ENCODE measurements at places on chromosomes 2 and 18. TPM values are rescaled to one million over a fixed set of nuclear protein-coding genes. Genes with fewer than 3 reads are reported as not detected.

DNA sequence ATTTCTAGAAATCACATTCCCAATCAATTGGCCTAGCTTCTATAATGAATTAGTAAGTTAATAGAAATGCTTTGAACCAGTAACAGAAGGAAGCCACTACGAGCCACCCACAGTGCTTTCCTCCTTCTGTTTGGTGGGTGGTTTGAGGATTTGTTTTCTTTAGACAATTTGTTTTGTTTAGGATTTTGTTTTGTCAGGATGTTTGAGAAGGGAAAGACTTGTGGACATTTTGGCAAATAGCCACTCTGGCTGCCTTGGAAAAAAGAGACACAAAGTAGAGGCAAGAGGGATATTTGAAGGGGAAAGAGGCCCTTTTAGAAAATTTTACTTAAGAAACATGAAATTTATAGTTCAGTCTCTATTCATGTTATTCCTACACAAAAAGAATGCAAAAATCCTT, 47.7 kb downstream of the TANK start:
- DNase-seq: no peak

The IL36RN gene
- not detected for polyA plus RNA-seq

DNA sequence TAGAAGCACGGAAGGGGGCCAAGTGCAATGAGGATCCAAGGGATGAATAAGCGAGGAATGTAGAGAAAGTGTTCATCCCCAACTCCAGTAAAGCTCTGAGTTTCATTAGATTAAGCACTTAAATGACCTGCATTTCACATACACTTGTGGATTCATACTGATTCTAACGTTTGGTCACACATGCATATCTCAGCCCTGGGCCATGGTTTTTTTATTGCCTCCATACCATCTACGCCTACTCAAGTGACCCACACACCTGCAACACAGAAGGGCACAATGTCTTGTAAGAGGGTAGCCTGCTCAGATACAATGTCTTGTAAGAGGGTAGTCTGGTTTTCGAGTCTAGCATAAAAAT, 566 bp upstream of the MRPS5 start:
- no peak for DNase-seq

DNA sequence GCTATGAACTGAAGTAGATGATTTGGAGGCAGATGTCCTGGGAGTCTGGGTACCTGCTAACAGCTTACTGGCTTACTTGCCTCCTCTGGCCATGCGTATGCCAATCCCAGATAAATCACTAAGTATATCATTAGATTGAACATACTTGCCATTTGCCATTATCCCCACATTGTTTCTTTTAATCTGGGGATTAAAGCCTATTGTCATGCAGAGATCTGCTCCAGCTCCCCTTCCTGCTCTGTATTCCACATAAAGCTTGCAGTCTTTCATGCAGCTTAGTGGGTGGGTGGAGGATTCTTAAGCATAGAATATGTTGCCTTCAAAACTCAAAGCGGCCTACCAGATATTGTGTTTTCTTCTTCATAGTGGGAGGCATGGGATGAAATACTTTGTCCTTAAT, 311.8 kb upstream of the MMADHC start:
- no peak for DNase-seq

- no peak for DNase-seq
Measured at GRCh38 chr18:11179959-11180519, 30.7 kb upstream of the PIEZO2 start.

GRCh38 chr2:9824441-9824840, 18.8 kb upstream of the TAF1B start:
- no peak for DNase-seq

- peak; percentile 80 for DNase-seq
Measured at GRCh38 chr18:39841482-39842365, 2113.3 kb upstream of the PIK3C3 start.

The L3MBTL4 gene
- 5.7 TPM for polyA plus RNA-seq

The COL4A3 gene
- polyA plus RNA-seq: 88.8 TPM

- DNase-seq: no peak
Measured at GRCh38 chr2:29789911-29790485, 131.4 kb downstream of the ALK start.

The NPAS2 gene
- polyA plus RNA-seq: 19.3 TPM

- no peak for DNase-seq
Measured at GRCh38 chr18:70499218-70499691, 210.4 kb downstream of the SOCS6 start.

The CPLX4 gene
- 0.07 TPM for polyA plus RNA-seq

GRCh38 chr2:11102466-11102865, 52.8 kb upstream of the SLC66A3 start:
- DNase-seq: no peak

The ALPP gene
- not detected for polyA plus RNA-seq

DNA sequence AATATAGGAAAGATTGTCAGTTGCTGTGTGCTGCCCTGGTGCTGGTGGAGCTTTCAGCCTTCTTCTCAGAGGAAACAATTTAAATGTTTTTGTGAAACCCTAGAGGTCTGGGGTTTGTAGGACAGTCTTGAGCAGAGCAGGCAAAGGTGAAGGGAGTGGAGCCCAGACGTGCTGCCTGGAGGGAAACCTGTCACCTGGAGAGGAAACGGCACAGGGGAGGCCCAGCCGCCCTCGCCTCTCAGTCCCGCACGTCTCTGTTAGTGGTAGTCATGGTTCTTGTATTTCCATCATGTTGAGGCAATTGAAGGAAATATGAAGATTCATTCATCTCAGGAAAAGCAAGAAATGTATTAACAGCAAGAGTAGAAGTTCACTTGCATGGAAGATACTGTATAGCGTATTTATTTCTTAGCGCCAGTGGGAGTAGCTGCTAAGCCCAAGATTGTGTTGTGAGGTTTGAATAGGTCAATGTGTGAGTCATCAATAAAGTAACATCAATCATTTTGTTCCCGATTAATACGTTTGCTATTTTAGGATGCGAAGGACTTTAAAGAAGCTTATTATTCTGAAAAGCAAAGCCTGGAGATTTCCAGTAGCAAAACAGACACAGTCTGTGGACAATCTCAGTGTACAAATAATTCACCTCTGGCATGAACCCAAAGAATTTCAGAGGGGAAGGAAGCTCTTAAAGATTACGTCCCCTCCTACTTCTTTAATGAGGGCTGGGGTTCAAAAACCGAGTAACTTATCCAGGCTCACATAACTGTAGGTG, 70.4 kb downstream of the LRRFIP1 start:
- no peak for DNase-seq

DNA sequence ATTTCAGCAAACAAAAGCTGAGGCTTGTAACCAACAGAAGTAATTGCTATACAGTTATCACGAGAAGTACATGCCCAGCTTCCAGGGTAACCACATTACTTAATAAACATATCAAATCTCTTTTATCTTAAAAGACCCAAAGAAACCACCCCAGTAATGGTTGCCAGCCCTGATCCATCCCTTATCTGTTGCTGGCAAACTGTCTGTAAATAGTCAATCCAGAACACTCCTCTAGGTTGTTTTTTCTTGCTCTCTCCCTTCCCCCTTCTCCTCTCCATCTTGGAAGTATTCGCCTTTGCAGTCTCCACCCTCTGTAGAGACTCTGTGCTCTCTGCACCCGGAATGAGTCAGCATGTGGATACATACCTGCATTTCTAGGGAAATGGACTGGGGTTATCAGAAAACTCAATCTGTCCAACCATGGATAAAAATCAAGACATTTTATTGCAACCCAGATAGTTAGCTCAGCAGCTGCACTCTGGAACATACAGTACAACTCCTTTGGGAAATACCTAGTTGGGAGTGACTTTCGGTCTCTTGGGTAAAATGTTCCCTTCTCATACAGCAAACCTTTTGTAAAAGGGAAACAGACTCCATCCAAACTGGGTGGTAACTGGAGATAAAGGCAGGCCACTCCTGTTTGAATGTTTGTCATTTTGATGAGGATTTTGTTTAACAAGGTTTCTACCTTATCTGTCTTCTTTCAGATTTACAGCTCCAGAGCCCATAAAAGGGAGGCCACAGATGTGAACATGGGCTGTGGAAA, 123.5 kb upstream of the FOSL2 start:
- no peak for DNase-seq

The DTNA gene
- polyA plus RNA-seq: 19.5 TPM

GRCh38 chr2:58032016-58032763, 14.4 kb upstream of the VRK2 start:
- DNase-seq: no peak

DNA sequence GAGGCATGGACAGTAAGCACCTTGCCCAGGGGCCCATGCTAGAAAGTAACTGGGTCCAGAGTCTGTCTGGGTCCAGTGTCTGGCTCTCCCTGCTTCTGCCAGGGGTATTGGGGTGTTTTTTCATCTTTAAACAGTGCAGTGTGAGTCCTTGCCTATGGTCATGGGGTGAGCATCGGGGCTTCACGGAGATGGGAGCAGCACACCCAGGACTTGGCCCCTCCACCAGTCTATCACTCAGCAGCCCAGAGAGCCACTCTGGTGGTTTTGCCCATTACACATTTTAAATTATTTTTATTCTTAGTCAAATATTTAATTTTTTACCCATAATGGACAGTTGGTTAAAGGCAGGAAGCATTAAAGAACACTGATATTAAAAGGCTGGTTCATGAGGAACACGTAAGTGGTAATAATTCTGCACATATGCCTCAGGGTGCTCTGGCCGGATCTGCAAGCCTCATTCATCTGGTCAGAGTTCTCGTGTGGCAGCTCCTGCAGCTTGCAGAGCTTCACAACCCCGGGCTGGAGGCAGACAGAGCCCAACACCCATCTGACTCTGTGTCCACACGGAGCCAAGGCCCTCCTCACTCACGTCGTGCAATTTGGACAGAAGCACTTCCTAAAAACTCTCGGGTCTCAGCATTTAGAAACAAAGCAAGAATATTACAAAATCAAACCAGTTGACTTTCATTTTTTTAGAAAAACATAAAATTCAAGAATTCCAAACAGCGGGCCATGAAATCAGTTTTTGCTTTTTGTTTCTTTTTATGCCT, 204.1 kb downstream of the CTIF start:
- no peak for DNase-seq

The IL36B gene
- polyA plus RNA-seq: not detected

The ZNF24 gene
- 68.6 TPM for polyA plus RNA-seq

The IL36G gene
- 0.23 TPM for polyA plus RNA-seq

The IL1R2 gene
- 0.44 TPM for polyA plus RNA-seq
